ENCODE measurements at places on chromosomes 13 and 19.

- no peak for DNase-seq
Observed at GRCh38 chr13:110652231-110652730, 36.9 kb downstream of the NAXD start.

- DNase-seq, result no peak
Observed at GRCh38 chr13:102236830-102237229, 165.0 kb downstream of the FGF14 start.

- DNase-seq, result peak; percentile 59
Observed at GRCh38 chr13:45063261-45063860, 56.9 kb upstream of the GTF2F2 start.

DNA sequence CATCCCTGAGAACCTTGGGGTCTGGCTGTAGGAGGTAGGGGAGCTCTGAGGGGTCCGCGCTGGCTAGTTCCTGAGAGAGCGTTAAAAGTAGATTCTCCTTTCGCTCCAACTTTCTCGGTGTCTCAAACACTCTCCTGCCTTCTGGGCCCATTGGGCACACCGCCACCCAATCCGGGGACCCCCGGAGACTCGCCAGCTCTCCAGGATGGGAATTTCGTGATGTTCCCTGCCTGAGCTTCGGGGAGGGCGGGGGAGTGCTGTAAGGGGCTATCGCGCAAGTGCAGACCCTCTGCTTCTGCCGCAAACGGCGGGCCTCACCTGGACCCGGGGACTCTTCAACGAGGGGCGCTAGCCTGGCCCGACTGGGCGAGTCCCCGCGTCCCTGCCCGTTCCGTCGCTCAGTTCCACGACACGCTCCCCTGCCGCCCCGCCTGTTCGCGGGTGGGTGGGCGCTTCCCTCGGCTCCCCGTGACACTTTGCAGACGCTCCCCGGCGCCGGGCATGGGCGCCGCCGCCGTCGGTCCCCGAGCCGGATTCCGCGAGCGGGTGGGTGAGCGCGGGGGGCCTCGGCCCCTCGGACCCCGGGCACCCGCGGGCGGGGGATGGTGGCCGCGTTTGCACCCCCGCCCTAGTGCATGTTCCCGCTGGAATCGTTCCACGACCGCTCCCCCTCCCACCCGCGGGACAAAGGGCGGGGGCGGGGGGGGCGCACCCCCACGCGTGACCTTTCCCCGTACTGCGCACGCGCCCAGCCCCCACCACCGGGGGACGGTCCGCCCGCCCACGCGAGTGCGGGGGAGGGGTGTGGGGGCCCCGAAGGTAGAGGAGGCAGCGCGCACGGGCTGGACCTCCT lies at the start of gene CCDC106:
TSS of gene CCDC106 (plus strand) at position 481 of the 853 bp plus-strand sequence. CDS start 835 bp downstream, outside the sequence.
- DNase-seq, result no peak

DNA sequence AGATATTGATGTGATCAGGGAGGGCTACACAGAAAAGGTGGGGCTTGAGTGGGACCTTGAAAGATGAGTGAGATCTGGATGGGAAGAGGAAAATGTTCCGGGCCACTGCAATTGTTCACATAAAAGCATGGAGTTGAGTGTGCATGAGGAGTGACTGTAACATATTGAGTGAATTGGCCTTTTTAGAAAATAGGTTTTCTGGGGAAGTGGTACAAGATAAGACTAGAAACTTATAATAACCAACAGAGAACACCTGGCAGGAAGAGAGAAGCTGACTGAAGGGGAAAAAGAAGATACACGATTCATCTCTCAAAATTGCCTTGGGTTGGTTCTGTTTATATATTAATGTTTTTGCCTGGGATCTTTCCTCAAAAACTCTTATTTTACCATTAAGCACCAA lies 32.2 kb downstream of the SLC10A2 start:
- DNase-seq, result no peak

DNA sequence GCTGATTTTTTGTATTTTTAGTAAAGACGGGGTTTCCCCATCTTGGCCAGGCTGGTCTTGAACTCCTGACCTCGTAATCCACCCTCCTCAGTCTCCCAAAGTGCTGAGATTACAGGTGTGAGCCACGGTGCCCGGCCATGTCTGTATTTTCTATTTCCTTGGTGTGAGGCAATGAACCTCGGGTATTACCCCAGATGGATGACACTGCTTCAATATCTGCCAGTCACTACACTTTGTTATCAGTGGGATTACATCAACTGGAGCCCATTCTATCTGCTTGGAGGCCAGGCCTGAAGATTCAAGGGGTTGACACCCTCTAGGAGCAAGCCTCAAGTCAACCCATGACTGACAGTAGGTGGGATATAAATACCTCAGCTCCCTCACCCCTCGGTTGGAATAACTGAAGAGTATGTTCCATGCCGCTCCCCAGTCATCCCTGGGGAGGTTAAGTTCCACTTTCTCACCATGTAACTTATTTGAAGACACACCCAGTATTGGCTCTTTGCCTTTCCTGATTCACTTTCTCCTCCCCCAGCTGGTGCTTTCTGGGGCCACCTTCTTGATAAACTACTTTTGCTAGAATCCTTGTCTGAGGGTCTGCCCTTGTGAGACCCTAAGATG lies 992 bp upstream of the ADGRE1 start:
- no peak for DNase-seq

- no peak for DNase-seq
Observed at GRCh38 chr19:51903192-51903591, 1.6 kb downstream of the ZNF649 start.

DNA sequence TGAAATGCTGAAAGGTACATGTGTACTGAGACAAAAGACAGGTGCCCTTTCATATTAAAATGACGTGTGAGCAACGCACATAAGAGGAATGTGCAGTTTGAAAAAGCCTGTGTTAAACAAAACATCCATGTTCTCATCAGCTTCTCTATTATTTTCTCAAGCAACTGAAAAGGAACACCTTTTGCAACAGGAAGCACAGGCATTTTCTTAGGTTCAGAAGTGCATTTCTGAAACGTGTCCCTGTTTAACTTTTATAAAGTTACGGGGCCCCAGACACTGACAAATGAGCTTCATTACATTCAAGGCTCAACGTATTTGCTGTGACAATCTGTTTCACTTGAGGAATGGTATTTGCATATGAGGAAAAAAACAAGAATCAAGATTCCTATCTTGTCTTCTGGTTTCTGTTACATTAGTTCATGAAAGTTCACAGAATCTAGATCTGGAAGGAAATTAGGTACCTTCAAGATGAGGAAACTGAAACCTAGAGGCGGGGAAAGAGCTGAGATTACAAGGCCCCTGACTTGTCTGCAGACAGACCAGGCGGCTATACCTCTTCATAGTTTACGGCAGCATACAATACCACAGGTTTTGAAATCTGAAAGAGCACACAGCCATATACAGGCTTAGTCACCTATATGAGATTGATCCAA lies 431.7 kb downstream of the KLF12 start:
- no peak for DNase-seq

DNA sequence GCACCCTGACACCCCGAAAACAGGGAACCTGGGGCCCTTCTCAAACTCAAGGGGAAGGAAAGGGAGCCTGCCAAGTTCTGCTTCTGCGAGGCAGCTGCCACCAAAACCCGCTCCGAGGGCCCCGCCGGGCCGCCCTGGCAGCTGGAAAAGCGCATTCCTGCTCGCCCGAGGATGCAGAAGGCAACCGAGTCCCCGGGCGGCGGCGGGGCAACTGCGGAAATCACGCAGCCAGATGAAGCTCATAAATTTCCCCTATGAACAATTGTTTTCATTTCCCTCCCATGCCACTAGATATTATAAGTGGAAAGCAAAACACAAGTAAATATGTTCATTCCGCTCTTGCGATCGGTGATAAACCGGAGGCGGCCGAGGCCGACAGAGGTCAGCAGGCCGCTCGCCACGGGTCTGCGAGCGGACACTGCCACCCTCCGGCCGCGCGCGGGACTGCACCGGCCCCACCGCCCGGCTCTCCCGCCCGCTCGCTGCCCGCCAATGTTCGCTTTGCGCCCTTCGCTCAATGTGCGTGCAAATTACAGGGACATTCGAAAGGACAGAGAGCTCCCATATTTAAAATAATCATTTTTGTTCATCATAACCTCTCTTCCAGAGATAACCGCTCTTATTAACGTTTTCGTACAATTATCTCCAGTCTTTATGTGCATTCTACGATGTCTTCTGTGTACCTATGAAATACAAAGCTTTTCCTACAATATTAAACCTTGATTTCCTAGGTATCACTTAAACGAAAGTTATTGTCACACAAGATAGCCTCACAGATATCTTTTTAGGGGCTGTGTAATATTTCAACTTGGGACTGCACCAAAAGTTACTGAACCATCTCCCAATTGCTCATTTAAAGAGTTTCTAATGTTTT lies 120.8 kb upstream of the ZNF507 start:
- DNase-seq, result no peak

DNA sequence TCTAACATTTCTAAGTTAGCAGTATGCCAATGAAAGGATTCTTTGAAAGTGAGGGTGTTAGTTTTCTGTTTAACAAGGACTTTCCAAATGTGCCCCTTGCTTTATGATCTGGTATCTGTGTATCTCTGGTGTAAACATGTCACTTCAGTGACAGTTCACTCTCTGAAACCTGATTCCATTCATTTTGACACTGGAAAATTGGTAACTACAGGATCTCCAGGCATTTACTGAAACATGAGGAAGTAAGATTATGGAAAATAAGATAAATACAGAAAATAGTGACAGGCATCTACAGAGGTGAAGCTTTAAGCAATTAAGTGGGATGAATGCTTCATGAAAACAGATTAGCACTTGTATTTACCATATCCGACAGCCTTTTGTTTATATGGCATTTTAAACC lies 101.6 kb upstream of the MYO16 start:
- no peak for DNase-seq

- no peak for DNase-seq
Observed at GRCh38 chr19:45439569-45440258, 16.0 kb upstream of the ERCC1 start.

- no peak for DNase-seq
Observed at GRCh38 chr13:33207615-33207961, 78.0 kb downstream of the STARD13 start.

GRCh38 chr19:47863514-47863936 lies 4.5 kb downstream of the TPRX2 start:
- DNase-seq, result peak; percentile 18

- DNase-seq, result no peak
Observed at GRCh38 chr19:10708291-10708690, 7.1 kb downstream of the QTRT1 start.

- DNase-seq, result no peak
Observed at GRCh38 chr19:7942981-7943443, 454 bp downstream of the TIMM44 start.

DNA sequence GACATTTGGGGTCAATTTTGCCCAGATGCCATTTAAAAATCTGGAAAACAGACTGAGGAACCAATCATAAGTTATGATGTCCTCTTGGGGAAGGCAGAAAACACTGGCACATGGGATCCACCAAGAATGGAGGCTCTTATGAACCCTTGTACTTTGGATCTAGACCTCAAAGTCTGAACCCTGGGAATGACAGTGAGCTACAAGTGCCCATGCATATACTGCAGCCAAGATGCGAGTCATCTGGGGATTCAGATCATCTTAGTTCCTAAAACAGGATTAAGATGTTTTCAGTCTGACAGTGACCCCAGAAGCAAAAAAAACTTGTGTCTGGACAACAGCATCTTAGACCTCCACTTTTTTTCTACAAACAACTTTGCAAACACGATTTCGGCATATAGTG lies 100.2 kb upstream of the SIAH3 start:
- DNase-seq, result no peak

DNA sequence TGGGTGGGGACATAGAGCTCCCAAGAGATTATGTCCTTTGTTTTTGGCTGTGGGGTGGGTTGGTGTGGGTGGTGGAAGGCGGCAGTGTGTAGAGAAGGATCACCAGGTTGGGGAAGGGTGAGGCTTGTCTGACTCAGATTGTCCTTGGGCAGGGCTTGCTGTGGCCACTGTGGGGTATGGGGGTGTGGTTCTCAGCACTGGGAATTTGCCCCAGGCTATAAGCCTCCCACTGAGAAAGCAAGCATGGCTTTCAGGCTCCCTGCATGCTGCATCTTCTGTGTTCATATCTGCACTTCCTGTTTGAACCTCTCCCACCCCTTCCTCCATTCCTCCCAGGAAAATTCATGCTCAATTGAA lies 34.9 kb downstream of the DNAJC15 start:
- no peak for DNase-seq

- no peak for DNase-seq
Observed at GRCh38 chr13:64510747-64511146, 2719.4 kb downstream of the PCDH9 start.

DNA sequence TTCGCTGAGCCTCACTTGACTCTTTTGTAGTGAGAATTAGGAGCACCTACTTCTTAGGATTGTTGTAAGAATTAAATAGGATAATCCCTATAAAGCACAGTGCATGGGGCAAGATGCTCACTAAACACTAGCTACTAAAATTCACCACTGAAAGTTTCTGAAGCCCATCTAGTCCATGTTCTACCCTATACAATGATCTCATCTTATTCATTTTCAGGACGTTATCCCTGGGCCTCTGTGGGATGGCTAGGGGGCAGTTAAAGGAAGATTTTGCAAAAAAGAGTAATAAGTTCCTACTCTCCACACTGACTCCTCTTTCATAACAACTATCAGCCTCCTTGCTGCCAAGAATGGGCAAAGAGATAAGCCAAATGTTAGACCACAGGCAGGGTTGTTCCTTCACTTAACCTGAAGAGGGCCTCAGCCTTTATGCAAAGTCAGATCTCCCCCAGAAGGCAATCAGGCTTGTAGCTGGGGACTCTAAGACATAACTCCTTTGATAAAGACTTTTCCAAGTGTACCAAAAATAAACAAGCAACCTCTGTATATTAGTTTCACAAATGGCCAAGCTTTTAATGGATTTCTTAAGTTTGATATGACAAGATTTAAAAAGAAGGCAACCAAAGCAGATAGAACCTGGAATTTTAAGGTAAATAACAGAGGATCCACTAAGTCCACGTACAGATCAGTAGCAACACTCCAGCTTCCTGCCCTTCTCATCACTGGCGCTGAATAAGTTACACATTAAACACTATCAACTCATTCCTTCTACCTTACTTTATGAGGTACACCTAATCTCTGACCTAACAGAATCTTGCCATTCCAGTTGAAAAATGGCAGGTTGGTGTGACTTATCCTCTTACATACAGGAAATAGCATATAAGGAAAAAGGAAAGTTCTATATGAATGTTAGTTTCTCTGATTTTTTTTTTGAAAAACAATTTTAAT lies 44.4 kb downstream of the ELF1 start:
- DNase-seq, result no peak

DNA sequence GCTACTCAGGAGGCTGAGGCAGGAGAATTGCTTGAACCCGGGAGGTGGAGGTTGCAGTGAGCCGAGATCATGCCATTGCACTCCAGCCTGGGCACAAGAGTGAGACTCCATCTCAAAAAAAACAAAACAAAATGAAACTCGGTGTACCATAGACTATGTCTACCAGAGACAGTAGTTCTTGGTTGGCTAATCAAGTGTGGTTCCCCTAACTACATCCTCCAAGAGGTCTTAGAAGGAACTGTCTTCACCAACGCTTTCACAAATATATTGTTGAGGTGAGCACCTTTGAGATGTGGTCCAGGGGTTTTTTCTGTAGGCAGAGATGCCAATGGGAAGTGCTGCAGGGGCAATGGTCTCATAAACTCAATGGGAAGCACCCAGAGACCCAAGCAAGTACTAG lies 48.0 kb downstream of the RFC3 start:
- no peak for DNase-seq

Measured in astrocyte of the cerebellum (primary cell).